ENCODE measurements at places on chromosomes 6 and 20.
A peak's percentile ranks its signal among the peaks of the same experiment; 100 is the strongest.

- no peak for DNase-seq
These were observed 47.4 kb downstream of the LGSN start for GRCh38 chr6:63272397-63272796.

DNA sequence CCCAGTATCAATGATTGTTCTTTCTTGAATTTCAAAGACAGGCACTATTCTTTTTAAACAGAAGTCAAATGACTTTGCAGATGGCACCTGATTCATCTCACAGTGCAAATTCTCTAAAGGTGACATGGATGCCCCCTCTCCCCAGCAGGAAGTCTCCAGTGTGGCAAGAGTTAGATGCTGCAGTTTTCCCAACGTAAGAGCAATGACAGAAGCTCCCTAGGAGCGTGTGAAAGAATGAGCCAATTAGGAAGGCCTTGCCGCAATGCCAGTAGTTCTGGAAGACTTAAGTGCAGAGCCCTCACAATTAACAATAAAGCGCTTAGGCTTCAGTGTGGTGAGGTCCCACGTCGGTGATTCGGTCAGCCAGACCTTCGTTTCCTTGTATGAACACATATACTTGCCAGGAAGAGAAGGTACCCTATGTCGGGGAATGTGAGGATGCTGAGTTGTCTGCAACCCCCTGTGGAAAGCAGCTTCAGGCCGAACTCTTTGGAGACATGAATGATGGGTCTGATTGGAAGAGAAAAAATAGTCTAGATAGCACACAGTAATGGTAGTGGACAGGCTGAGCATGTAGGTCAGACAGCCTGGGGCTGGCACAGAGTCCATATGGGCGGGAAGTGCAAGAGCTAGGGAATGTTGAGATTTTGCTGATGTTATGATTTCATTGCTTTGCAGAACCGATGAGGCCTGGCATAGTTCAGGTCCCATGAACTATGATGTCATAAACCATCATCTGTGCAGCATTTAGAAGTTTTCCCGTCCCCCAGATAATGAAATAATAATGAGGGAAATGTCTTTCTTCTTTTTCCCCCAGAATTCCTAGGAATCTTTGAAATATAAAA lies 132.6 kb downstream of the PHACTR1 start:
- no peak for DNase-seq

- no peak for DNase-seq
These were observed 37.9 kb upstream of the KHDRBS2 start for GRCh38 chr6:62323818-62324431.

DNA sequence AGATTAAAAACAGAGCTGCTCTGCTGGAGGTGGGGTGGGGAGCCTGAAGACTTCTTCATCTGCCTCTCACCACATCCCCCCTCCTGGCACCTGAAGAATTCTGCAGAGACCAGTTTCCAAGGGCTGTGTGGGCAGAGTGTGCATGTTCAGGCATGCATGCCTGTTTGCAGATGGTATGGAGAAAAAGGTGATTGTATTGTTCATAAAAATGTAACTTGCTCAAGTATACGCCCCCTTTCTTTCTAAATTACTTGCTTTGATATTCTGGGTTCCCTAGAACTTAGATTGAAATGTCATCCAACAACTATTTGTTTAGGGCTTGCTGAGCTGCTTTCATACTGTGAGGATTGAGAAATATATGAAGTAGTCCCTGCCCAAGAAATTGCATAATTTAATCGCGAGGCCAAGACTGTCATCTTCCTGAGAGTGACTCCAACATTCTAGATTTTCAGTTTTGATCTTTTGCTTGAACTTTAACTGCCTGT lies 83.6 kb downstream of the LCA5 start:
- no peak for DNase-seq

DNA sequence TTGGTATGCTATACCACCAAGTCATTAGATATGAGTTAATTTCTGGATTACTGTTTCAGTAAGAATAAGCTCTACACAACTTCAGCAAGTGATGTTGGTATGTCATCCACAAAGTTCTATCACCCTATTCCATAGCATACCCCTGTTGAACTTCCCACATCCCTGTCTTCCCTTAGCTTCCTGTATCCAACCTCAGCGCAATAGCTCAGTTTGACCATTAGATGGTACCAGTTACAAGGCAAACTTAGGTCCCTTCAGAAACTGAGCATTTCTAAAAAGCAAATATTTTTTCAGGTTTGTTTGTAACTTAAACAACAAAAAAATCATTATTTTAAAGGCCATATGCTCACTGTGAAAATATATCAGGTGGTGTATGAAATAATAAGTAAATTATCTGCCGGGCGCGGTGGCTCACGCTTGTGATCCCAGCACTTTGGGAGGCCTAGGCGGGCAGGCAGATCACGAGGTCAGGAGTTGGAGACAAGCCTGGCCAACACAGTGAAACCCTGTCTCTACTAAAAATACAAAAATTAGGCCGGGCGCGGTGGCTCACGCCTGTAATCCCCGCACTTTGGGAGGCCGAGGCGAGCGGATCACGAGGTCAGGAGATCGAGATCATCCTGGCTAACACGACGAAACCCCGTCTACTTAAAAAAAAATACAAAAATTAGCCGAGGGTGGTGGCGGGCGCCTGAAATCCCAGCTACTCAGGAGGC lies 8.8 kb upstream of the MOG start:
- no peak for DNase-seq

- no peak for DNase-seq
These were observed 70.5 kb downstream of the CDS2 start for GRCh38 chr20:5197270-5197827.

DNA sequence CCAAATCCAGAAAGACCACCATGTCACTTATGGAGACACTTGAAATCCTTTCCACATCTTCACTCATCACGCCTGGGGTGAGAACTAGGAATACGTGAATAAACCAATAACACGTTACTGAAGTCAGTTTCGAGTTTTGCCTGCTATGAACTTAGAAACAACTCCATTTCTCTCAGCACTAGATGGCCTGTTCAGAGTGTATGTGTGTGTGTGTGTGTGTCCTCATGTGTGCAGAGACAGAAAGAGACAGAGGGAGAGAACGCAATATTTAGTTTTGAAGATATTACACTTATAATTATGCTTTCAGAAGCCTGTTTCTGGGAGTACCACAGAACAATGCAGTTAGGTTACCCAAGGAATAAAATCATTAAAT lies 81.2 kb upstream of the CCN6 start:
- peak; percentile 31 for DNase-seq

DNA sequence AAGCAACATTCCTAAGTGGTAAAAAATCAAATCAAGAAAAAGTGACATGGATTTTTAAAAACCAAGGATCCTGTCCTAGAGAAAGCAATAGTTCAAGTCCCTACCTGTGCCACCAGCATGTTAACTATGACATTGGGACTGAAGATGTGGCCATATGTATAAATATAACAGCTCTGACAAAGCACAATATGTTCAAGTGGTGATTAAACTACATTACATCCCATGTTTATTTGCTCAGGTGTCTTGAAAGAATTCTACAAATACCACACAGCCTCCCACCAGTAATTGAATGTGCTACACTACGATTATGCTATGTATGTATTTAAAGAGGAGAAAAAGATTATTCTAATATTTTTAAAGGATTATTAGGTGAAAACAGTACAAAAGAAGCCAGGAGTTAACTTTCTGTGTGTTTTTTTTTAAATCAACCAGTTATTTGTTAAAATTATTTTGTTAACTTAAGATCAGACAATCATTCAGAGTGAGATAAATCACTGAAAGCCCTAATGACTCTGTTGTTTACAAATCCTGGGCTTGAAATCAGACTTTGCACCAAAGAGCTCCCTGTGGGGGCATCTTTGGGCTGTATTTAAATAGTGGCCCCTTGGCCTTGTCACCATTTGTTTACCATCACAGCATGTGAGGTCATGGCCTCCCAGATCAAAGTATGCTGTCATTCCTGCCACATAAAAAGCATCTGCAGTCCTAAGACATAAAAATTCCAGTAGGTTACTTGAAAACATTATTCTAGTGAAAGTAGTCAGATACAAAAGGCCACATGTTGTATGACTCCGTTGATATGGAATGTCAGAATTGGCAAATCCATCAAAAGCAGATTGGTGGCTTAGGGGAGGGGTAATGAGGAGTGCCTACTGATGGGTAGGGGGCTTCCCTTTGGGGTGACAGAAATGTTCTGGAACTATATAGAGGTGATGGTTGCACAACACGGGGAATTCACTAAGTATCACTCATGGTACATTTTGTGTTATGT lies 17.1 kb downstream of the TTLL2 start:
- no peak for DNase-seq

DNA sequence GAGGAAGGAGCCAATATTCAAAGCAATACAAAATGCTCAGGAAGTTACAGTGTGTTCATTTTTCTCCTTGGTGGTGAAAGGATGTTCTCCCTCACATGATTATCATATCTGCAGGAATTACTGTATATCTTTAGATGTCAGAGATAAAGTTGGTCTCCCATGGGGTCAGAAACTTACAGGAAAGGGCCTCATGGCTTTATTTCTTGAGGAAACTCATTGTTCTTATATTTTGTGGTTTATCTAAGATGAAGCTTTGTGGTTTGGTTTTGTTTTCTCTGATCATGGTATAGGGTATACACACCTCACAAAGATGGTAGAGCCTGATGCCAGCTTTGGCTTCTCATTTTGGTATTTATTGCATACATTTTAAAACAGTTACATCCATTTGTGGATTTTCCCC lies 100.5 kb upstream of the STXBP5 start:
- no peak for DNase-seq

- no peak for DNase-seq
These were observed 56.7 kb downstream of the GJA10 start for GRCh38 chr6:89950879-89951391.

- no peak for DNase-seq
These were observed 30.9 kb downstream of the ZFP64 start for GRCh38 chr20:52160621-52161204.

DNA sequence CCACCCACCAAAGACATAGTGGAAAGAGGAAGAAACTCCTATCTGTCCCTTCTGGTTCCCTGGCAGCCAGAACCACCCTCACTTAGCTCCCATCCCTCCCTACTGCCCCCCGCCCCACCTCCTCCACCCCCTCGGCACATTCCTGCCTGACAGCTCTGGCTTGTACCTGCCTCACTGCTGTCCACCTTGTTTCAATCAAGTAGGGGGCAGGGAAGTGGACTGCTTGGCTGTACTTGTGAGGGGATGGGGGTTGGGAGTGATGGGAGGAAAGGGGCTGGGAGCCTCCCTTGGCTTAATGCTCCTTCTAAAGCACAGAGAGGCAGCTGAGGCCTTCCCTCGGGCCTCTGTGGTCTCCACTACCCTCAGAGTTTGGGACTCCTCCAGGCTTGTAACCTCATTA lies 22.1 kb upstream of the ZNF76 start:
- DNase-seq: no peak

DNA sequence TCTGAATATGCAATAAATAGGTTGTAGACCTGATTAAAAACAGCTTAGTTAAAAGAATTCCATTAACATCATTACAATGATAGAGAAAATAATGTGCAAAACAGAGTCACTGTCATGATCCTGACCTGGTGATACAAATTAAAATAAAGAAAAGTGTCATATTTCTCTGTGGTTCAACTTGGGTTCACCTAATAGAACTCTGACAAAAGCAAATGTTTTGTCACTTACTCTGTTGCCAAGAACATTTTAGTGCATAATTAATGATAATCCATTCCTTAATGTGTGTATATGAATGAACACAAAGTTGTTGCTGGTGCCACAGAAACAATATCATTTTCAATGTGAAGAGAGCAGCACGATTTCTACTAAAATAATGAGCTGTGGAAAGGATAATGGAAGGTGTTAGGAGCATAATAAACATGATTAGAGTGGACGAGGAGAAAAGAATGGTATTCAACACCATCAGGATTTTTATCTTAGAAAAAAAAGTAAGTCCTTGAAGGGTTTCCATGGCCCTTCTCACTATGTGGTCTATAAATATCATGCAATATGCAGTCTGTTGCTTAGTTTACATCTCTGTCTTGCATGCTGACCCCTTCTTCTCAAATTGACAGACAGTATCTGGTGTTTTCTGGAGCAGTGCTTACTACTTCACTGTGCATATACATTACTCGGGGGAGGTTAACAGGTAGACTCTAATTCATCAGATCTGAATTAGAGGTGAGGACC lies 656.6 kb upstream of the MMS22L start:
- no peak for DNase-seq

DNA sequence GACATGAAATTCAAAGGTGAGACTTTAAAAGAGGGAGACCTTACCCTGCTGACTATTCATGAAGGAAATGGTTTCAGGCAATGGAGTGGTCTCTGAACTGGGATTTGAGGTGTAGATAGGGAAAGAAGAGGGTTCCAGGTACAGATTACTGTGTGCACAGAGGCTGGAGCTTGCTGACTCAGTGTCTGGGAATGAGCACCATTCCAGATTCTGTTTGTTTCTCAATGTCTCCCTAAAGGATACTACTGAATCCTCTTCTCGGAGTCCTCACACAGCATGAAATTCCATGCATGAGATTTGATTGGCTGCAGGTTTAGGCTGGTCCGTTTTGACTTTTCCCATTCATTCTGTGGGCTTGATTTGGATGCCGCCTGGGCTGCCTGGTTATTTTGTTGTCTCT lies 49.0 kb downstream of the PPP1R14C start:
- DNase-seq: no peak

DNA sequence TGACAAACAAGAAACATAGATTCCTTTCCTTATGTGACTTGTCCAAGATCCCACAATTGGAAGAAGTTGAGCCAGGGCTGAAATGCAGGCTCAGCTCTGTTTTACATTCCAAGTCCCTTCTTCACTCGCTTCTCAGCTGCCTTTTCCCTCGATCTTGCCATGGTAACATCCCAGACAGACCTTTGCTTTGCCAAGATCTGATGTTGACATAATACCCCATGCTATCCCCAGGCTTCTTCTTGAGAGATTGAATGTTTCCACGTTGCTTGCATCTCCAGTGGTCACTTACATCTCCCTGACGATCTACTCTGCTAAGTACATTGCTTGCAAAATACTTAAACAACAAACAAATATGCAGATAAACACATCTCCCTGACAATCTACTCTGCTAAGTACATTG lies 63.5 kb downstream of the TBXT start:
- no peak for DNase-seq

GRCh38 chr6:112691289-112691688 lies 344.2 kb downstream of the RFPL4B start:
- DNase-seq: no peak
